ENCODE measurements at places on chromosomes 2 and 18. TPM values are rescaled to one million over a fixed set of nuclear protein-coding genes. Genes with fewer than 3 reads are reported as not detected.

The IFIH1 gene
- 16.6 TPM for total RNA-seq

The MOGAT1 gene
- not detected for total RNA-seq

The EIF2AK2 gene
- 37.4 TPM for total RNA-seq

The CREG2 gene
- not detected for total RNA-seq

The EIPR1 gene
- 40.6 TPM for total RNA-seq

The TMEM18 gene
- total RNA-seq = 3.1 TPM

The CABYR gene
- total RNA-seq = 6.1 TPM

The STARD7 gene
- 68.1 TPM for total RNA-seq

The C2orf66 gene
- not detected for total RNA-seq

The CHRND gene
- total RNA-seq = not detected

The DSC3 gene
- 3.0 TPM for total RNA-seq

The ASPRV1 gene
- 1.8 TPM for total RNA-seq

The MTCL1 gene
- 9.9 TPM for total RNA-seq

The ABHD1 gene
- 0.27 TPM for total RNA-seq

The COL4A3 gene
- total RNA-seq = 29.6 TPM

The VWC2L gene
- not detected for total RNA-seq

The STAT1 gene
- total RNA-seq = 82.6 TPM

The NMUR1 gene
- 0.21 TPM for total RNA-seq

The NAT8 gene
- total RNA-seq = not detected

The APLF gene
- 5.8 TPM for total RNA-seq

The CFAP65 gene
- not detected for total RNA-seq

The CRYGC gene
- total RNA-seq = not detected

The LIPG gene
- 2.8 TPM for total RNA-seq

The RGPD4 gene
- total RNA-seq = not detected

The CELF4 gene
- total RNA-seq = not detected

The GALNT3 gene
- total RNA-seq = 3.5 TPM

The NT5C1B gene
- total RNA-seq = not detected

The TSPYL6 gene
- total RNA-seq = 0.14 TPM

Measured in thoracic aorta (tissue), 2 donors.